ENCODE measurements at places on chromosomes 13 and 19.

DNA sequence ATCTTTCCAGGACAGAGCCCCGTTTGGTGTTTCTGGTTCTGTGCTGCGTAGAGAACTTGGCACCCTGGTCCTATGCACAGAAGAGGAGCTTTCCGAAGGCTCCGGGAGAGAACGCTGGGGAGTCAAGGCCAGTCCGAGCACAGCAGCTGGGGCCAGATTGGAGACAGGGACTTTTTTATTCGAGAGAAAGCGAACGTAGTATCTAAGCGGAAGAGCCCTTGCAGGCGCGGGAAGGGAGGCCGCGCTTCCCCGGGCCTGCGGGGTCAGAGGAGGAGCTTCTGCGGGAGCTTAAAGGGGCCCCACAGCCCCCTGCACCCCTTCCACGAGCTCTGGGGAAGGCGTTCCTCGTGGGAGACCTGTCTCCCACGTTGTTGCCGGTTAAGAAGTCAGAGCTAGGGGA lies 48.6 kb upstream of the ARHGEF7 start:
- DNase-seq = no peak

- peak; percentile 58 for DNase-seq
Observed at GRCh38 chr19:52535771-52536447, 8.4 kb downstream of the ZNF808 start.

GRCh38 chr19:55145232-55145631 lies 3.8 kb downstream of the TNNT1 start:
- no peak for DNase-seq

DNA sequence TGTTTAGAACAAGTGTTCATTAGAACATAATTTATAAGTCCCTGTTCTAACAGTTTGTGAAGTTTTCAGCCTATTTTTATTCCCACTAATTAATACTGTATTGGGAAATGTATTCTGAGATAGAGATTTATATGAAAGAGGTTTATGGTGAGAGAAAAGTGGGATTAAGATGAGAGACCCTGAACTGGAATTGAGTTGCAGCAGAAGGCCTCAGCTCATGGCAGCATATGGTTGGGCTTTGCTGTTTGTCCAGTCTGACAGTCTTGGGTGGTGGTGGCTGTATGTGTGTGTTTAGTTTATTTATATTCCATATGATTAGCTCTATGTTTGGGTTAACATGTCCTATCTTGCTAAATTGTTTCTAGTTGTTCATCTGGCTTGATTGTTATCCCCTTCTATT lies 575.1 kb downstream of the SLITRK5 start:
- no peak for DNase-seq

DNA sequence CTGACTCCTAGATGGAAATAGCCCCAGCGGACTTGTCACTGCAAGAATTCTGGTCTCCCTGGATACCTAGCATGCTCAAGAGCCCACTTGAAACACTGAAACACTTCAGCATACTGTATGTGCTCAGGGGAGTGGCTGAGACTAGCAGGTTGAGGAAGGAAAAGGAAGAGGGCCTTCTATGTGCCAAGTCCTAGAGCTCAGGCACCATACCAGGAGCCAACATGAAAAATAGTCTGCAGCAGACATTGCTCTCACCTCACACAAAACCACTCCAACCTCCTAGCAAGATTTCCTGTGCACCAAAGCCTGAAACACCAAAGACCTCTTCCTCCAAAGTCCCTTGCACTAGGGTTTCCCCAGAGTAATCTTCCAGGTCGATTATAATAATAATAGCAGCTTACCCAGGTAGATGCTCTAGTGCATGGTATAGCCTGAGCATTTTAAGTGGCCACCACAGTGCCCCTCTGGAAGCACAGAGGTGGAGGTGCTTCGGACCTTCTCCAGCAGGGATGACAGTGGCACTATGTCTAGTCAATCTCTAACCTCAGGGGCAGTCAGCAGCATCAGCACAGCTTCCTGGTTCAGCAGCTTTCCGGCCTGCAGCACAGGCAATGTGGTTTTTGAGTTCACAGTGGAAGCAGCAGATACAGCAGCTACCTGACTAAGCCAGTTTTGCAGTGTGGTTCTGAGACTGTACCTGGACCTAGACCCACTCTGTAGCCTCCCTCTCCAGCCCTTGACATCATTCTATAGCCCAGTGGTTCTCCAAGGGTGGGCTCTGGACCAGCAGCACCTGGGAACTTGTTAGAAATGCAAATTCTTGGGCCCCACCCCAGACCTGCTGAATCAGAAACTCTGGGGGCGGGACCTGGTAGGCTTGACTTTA lies 45.6 kb upstream of the UBE2L5 start:
- no peak for DNase-seq

DNA sequence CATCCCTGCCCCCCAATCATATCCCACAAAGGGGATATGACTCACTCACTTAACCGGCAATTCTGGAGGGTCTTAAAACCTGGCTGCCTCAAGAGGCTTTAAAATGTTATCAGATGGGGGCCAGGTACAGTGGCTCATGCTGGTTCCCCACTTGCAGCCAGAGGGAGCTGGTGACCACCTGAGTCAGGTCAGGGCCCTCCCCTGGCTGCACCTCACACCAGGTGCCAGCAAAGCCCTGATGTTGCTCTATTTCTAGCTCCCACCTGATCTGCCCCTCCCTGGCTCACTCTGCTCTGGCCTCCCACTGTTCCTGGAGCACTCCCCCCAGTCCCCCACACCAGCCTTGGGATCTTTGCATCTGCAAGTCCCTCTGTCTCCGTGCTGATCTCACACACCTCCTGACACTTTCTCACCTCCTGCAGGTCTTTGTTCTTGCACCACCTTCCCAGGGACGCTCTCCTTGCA lies 14.2 kb downstream of the HPN start:
- DNase-seq = no peak

DNA sequence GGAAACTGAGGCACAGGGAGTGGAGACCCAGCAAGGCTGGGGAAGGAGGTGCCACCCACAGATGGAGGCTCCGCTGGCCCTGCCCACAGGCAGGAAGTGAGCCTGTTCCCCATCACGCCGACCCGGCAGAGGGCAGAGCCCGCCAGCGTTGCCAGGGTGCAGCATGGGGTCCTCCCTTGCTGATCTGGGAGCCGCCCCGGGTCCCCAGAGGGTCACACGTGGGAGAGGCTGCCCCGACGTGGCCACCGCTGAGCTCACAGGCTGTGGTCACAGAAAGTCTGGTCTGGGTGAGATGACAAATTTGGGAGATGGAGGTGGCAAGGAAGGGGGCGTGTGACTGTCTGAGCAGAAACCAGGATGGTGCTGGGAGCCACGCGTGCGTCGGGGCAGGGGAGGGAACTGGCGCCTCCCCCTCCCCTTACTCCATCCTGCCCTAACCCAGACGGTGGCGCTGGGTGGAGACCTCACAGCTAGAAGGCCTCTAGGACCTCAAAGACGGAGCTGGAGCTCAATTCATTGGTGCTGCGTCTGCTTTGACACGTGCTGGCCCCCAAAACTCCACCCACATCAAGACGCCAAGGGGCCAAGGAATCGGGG lies 7.7 kb downstream of the MEX3D start:
- no peak for DNase-seq

DNA sequence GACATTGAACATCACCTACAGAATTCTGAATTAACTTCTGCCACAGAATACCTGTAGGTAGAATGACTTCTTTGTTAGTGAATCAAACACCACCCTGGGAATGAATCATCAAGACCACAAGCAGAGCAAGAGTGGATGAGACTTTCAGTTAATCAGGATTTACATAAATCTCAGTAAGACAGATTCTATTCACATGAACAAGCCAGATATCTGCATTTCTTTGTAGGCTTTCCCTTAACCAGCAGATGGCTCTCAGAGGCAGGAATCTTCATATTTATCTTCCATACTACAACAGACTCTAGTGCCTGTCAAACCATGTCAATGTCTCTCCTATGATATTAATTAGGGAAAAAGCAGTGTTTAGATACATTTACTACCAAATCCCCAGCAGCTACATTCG lies 412.1 kb downstream of the KLF12 start:
- DNase-seq = no peak

- DNase-seq = no peak
Observed at GRCh38 chr19:35629332-35629633, 447 bp downstream of the RBM42 start.

DNA sequence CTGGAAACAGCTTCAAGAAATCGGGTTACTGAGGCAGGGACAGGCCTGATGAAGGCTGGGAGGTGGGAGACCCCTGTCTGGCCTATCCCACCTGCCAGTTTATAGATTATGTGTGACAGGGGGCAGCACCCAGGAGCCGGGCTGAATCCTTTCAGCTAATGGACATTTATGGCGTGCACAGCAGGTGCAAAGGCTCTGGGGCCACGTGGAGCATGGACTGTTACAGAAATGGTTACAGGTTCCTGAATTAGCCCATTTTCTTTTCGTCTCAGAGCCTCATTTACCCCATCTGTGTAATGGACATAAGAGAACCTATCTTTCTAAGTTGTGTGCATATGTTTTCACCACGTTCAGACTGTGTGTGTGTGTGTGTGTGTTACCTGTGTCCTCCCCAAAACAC lies 34.4 kb upstream of the TNFAIP8L1 start:
- DNase-seq = no peak

DNA sequence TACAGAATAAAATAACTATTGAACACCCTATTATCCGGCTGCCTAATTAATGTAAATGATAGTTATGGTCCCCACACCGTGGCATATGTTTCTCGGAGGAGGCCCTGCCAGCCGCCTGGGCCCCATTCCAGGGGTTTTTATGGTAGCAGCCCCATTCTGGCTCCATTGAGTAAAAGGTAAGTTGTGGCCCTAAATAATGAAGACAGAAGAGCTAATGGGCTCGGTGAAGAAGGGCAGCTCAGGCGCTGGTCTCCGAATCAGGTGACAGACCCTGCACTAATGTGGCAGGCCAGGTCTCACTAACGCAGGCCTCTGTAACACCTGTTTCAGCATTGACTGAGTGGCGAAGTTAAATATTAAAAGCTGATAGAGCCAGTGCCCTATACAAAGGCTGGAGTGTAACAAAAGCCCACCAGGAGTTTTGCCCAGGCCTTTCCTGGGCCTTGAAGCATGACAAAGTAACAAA lies 19.1 kb downstream of the POP4 start:
- no peak for DNase-seq

DNA sequence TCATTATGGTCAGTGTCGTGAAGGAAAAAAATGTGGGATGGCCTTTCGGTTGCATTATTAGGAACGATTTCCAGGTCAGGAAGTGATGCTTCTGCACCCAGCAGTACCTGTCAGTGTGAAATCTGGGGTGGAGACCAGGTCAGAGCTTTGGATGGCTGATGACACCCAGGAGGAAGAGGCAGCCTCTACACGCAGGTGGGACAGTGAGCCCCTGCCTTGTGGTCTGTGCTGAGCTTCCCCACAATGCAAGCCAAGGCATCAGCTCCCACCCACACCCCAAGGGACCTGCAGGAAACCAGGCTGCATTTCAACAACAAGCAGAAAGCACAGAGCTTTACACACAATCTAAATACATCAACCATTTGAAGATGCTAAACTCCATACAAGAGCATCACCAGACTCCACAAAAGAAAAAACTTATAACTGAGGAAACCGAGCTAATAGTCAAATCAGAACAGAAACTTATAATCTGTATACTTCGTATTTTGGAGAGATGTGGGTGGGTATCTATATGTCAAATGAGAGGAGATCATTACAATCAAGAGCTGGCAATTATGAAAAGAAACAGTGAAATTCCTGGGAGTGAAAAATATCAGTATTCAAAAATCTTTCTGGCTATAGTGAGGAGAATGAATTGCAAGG lies 130.1 kb downstream of the ZDHHC20 start:
- DNase-seq = no peak

DNA sequence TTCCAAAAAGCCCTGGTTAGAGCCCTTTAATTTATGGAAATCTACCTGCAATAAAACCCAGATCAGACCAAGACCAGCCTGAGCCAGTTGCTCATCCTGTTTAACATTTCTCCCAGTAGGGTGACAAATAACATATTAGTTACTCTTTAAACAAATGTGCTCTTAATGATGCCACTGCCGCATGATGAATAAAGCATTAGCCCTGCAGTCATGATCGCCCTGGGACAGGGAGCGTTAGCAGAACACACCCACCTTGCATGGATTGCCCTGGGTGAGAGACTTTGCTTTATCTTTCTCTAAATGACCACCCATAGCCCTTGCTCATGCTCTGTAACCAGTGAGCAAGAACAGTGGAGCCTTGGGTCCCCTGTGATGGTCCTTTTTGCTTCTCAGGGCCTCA lies 362.4 kb downstream of the ENOX1 start:
- DNase-seq = no peak

- no peak for DNase-seq
Observed at GRCh38 chr19:3229888-3230496, 5.5 kb downstream of the CELF5 start.

- DNase-seq = no peak
Observed at GRCh38 chr13:36789061-36789460, 30.0 kb upstream of the RFXAP start.

GRCh38 chr19:39795001-39795400 lies 16.3 kb downstream of the LEUTX start:
- no peak for DNase-seq

DNA sequence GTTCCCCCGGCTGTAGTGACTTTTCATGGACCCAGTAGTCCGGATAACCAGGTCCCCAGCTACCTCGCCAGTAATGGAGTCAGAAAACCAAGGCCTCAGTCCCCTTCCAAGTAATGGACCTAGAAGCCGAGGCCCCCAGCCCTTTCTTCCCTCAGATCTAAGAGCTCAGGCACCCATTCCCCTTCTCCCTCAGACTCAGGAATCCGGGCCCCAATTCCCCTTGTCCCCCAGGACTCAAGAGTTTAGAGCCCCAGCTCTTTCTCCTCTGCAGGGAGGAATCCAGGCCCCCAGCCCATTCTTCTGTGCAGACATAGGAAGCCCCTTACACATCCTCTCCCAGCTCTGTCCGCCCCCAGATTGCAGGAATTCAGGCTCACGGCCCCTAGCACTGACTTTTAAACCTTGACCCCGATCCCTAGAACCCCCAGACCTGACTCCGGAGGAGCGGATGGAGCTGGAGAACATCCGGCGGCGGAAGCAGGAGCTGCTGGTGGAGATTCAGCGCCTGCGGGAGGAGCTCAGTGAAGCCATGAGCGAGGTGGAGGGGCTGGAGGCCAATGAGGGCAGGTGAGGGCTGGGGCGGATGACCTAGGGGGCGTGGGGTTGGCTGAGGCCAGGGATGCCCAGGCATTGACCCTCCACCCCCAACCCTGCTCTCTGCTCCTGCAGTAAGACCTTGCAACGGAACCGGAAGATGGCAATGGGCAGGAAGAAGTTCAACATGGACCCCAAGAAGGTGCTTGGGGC lies 938 bp downstream of the CYTH2 start:
- no peak for DNase-seq

- no peak for DNase-seq
Observed at GRCh38 chr13:91748416-91749089, 350.1 kb downstream of the GPC5 start.

GRCh38 chr19:604355-604754 lies 14.7 kb downstream of the HCN2 start:
- DNase-seq = no peak

Measured in caudate nucleus (tissue), 63 donors.